ENCODE measurements at places on chromosomes 1 and 21.

DNA sequence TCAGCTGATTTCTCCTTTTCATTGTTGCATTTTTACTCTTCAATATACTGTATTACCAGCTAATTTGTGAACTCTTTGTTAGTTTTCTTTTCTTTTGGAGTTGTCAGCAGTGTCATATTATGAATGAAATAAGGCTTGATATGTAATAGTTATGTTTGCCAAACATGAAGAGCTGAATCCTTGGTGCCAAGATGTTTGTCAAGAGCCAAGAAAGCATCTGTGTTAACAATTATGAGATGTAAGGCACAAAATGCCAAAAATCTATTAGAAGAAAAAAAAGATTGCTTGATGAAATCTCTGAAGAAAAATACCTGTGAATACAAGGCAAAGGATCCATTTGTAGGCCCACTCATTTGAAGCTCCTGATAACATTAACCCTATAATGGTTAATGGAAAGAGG lies 48.4 kb upstream of the RNPC3 start:
- DNase-seq: no peak

GRCh38 chr1:17539118-17539476 lies 401 bp upstream of the ARHGEF10L start:
- no peak for DNase-seq

GRCh38 chr1:172885971-172886370 lies 164.8 kb downstream of the TNFSF18 start:
- no peak for DNase-seq

DNA sequence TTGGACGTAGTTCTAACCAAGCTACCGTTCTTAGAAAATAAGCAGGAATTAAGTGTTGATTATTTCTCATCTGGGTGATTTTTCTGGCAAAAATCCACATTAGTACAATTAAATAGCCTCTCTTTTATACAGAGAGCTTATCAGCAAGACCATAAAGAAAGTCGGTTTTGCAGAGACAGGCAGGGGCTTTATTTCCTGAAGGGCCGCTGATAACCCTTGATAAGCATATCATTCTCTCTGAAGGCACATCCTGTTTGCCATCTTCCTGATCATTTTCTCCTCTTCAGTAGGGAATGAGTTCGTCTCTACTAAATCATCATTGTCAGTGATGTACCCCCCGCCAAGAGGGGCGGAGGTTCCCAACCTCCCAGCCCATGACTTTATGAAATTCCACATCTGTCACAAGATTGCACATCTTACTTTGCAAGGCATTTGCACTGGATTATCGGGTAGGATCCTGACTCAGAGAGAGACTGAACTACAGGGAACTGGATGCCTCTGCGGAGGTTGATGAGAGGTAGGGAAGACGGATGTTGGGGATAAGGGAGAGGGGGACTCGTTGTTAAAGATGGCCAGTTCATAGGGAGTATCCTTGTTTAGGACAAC lies 115.7 kb downstream of the KCNJ6 start:
- DNase-seq: no peak

DNA sequence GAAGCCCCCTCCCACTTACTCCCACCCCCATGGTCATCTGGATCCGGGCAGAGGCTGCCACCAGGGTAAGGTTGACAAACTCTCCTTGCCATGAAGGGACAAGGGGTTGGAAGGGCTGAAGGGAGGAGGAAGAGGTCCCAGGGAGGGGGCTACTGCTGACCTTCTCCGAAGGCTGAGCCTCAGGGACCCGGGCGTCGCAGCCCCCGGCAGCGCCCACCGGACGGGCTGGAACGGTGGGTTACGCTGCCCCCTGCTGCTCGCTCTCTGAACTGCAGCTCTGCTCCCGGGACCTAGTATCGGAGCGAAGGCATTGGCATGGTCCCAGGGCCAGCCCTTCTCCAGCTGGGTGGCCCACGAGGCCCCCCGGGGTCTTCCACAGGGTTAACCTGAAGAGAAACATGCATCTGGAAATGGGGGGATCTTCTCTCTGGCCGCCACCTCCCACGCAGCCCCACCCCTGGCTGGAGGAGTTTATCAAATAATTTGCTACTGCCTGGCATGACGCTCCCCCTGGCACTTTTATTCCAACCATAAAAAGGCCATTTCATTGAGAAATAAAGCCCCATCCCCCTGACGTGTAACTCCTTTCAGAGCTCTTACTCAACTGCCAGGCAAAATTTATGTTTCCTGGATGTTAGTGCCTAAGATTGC lies 70.4 kb upstream of the TARDBP start:
- DNase-seq: no peak

DNA sequence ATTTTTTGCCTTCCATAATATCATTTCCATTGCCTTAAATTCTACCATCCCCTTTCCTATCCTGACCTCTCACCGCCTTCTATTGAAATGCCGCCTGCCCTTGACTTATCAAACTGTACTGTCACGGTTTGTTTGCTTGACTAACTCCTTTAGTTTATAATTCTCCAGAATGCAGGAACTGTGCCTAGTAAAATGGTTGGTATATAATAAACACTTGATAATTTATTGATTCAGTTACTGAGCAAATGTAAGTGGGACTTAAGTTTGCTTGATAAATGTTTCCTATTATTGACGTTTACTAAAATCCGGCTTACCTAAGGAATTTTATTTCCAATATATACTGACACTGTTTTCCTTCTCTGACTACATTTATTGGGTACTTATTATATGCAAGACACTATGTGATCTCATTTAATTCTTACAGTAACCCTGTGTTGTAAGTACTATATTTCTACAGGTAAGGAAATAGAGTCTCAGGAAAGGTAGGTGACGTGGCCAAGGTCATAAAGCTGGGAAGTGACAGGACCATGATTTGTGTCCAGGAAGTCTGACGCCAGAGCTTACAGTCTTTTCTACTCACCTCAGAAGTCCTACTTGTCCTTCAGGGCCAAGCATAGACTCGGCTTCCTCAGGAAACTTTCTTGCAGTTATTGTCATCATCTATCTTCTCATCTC lies 35.7 kb downstream of the DPT start:
- no peak for DNase-seq

DNA sequence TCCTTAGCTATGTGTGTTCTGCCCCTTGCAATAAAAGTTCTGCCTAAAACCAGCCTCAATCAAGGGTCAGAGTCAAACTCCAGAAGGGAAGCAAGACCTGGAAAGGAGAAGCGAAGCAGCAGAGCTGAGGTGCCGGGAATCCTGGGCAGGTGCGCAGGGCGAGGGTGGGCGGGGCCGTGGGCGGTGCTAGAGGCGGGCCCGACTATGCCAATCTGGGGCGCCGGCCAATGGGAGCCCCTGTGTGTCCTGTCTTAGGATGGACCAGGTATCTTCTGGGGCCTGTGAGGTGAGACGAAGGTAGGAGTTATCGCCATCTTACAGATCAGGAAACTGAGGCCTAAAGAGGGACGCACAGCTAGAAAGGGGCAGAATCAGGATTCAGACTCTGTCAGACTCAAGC lies 120.3 kb downstream of the PTPRU start:
- DNase-seq: no peak

- no peak for DNase-seq
Observed at GRCh38 chr1:172376431-172376830, 44.1 kb upstream of the C1orf105 start.

GRCh38 chr21:30623362-30623761 lies 2.9 kb downstream of the KRTAP20-4 start:
- DNase-seq: no peak

DNA sequence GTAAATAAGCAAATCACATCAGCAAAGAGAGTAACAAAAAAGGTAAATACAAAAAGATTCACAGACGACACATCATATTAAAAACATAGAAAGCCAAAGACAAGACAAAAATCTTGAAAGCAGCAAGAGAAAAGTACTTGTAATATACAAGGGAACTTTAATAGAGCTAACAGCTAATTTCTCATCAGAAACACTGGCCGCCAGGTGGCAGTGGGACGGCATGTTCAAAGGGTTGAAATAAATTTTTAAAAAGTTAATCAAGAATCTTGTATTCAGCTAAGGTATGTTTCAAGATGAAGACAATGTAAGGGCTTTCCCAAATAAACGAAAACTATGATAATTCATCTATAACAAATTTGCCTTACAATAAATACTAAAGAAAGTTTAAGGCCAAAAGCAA lies 358.1 kb downstream of the LRRIQ3 start:
- no peak for DNase-seq

DNA sequence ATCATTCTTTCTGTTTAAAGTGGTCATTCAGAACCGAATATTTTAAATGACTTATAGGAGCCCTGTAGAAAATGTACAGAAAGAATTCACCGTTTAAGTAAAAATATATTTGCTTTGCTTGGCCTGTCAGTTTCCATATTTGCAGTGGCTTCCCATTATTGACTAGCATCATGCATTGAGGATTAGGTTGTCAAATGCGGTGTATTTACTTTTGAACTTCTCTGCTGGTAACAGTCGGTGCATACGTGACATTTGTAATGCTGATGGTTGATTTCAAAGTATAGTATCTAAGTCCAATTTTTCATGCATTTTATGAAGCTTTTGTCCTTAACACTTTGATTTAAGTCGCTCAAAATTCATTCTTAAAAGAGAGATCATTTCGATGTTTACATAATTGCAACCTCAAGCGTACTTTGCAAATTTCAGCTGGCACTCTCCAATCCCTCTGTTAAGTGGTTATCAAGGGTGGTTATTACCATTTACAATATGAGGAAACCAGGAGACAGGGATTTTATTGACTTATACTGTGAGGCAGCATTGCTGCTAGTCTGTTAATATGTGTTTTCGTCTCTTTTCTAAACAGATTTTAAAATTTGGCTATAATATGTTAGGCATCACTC lies 201.6 kb downstream of the SDCCAG8 start:
- no peak for DNase-seq

DNA sequence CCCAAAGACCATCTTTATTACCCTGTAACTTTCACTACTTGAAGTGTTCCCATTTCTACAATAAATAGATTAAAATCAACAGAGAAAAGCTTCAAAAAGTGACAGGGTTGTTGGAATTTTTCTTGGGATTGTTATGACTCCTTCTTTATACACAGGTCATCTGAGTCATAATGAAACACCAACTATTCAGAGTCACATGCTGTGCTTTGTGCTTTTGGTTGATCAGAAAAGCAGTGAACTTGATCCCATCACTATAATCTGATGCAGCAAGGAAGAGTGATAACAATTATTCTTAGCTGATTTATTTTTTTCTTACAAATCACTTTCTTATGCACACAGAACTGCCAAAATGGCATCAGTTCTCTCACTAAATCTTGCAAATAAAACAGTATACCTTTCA lies 422.9 kb downstream of the PTBP2 start:
- no peak for DNase-seq

DNA sequence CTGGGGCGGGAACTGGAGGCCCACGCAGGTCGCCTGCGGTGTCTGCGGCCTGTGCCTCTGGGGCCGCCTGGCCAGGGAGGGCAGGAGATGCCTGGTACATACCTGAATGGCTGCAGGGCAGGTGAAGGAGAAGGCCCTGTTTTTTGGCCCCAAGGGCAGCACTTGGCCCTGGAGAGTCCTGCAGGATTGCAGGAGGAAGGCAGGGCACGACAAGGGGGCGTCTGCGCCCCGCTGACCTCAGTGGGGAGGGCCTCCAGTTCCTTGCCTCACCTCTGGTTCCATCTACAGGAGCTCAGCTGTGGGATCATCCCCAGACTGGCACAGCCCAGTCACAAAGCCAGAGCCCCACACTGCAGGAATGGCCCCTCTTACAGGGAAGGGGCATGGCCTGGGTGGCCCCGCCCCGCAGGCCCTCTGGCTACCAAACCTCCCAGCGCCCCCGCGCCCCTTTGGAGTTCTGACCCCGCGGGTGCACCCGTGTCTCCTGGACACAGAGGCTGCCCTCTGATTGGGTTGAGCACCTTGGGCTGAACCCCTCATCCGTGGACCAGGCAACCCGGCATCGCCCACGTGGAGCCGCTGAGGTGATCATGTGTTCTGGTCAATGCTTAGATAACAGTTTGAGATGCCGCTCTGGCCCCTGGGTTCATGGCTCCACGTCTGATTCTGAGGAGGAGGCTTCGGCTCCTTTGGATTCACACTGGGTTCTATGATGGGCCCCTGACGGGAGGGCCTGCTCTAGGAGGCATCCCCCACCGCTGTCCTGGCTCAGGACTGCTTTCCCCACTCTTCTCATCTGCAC lies 1.3 kb upstream of the PEX10 start:
- no peak for DNase-seq

DNA sequence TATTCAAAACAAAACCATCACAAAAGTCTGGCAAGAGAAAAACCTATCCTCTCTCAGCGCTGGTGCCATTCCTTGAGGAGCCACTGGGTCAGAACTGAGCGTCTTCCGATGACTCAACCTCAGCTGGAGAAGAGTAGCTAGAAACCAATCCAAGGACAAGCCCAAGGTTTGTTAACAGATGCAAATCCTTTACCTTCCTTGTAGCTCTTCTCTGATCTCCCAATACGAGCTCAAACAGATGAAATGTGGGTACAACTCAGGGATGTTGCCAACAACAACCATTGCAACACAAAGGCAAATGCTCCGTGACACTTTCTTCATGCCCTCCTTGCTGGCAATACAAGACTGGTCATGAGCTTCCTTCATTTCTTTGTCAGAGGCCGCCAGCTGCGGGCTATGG lies 337.1 kb downstream of the SIPA1L2 start:
- DNase-seq: no peak

- DNase-seq: no peak
Observed at GRCh38 chr1:68370101-68370915, 79.4 kb downstream of the RPE65 start.

DNA sequence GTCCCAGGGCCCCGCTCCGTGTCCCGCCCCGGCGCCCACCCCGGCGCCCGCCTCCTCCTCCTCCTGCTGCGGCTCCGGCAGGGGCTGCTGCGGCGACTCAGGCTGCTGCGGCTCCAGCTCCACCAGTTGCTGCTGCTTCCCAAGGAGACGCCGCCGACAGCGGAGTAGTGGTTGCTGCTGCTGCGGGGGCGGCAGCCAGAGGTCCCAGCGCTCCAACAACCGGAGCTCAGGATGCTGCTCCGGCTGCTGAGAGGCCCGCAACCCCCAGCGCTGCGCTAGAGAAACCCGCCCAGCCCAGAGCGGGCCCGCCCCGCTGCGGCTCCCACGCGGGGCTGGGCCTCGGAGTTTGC lies 1.1 kb downstream of the CRCT1 start:
- DNase-seq: no peak

- no peak for DNase-seq
Observed at GRCh38 chr1:12521096-12521495, 96.9 kb downstream of the DHRS3 start.

- DNase-seq: no peak
Observed at GRCh38 chr21:27548486-27548885, 581.6 kb upstream of the ADAMTS5 start.

DNA sequence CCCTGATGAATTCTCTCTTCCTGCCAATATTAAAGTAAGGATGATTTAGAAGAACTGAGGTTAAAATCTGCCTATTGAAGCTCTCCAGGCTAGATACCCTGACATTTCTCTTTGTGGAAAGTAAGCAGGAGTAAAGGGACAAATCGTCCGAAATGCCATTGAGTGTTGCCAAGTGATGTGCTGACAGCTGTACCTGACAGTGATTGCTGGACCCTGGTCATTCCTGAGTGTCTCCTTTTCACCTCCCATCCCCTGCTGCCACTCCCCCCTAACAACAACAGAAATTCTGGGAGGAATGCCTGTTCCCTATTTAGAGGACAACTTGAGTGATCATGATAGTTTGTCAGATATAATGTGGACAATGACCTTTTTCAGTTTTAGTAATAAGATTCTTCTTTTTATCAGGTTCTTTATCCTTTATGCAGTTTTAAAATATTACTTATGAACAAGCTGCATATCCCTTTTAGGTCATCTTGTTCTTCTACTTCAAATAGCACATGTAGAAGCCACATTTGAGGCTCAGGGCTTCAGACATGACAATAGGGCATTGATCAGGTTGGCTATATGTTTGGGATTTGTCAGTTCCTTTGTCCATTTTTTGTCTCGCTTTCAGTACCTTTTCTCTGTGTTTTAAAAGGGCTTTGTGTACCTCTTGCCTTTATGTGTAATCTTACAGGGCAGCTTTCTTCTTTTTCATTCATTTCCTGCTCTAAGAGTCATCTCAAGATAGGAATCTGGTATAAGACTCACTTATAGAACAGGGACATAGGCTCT lies 56.0 kb downstream of the ITSN1 start:
- no peak for DNase-seq

Data from urinary bladder (tissue), 4 donors.